Fibroblast of skin of abdomen (primary cell): ENCODE measurements at places on chromosomes 3 and 15.

- DNase-seq: no peak
Observed at GRCh38 chr15:96538491-96538890, 208.0 kb downstream of the NR2F2 start.

- DNase-seq: no peak
Observed at GRCh38 chr3:23574822-23575315, 230.9 kb upstream of the UBE2E1 start.

DNA sequence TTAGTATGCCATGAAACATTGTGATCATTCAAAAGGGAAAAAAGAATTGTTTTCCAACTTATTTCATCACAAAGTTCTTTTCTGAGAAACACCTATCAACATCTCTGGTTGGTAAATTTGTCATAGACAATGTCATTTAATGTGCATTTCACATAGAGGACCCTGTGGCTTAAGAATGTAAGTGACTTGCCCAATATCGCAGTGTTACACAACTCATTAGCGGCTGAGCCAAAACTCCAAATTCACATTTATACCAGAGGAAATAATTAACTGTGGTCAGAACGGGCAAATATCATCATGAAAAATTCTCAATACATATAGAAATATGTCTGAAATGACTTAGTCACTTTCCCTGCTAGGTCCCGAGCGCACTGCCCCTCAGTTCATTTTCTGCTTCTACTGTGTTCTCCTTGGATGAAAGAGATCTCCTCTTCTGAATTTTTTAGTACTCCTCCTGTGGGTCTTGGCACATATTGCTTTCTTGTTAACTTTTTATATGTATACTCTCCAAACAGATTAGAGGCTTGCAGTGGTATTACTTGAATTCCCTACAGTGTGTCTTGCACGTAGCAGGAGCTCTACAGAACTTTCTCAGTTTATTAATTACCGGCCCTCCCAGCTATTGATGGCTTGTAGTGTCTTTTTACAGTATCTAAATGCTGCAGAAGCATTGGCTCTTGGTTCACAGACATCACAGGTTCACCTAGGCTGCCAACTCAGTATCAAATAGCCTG, 33.1 kb downstream of the PTX3 start:
- no peak for DNase-seq

GRCh38 chr15:32918547-32918946, 200.7 kb downstream of the GREM1 start:
- DNase-seq: no peak

DNA sequence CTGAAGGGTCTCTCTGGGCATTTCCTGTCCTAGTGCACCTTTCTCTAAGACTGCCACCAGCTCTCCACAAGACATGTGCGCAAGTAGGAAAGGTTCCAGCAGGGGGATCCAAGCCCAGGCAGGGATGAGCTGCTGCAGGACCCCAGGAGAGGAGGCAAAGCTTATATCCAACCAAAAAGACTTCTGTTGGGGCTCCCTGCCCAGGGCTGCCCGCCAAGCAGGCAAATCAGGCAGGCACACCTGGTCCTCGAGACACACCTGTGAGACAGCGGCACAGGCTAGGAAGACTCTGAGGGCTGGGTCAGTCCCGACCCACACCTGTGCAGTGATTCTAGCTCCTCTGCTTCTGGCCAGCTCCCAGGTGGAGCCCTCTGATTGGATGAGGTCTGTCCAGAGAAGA, 80.6 kb downstream of the MYLK start:
- no peak for DNase-seq

DNA sequence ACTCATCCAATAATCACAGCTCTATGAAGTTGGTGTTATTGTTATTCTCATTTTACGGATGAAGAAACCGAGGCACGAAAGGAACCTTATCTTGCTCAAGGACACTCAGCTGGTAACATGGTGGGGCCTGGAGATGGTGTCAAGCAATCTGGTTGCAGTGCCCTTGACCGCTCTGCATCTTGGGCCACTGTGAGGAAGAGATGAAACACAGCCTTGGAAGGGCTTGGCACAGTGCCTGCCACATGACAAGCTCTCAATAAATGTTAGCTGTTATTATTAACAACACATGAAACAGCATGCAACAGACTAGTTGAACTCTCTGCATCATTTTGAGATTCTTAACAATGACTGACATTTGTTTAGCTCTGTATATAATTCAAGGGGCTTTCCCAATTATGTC, 10.1 kb upstream of the ITGA11 start:
- DNase-seq: peak; percentile 74

GRCh38 chr3:138383715-138384465, 35.5 kb downstream of the MRAS start:
- DNase-seq: no peak

DNA sequence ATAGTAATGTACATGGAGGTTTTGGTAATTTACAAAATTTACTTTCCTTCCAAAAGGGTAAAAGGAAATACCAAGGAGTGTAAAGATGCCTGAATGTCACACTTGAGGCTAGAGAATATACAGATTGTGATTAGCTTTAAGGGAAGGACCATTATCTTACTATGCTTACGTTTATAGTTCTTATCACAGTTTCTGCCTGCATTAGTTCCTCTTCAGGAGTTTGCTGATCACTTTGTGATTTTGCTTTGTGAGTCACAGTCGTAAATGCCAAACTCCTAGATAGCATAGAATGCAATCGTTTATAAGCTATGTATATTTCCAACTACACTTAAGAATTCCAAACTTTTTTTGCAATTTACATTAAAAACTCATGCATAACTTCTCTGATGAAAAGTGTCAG, 1034.6 kb downstream of the DIPK2A start:
- no peak for DNase-seq

DNA sequence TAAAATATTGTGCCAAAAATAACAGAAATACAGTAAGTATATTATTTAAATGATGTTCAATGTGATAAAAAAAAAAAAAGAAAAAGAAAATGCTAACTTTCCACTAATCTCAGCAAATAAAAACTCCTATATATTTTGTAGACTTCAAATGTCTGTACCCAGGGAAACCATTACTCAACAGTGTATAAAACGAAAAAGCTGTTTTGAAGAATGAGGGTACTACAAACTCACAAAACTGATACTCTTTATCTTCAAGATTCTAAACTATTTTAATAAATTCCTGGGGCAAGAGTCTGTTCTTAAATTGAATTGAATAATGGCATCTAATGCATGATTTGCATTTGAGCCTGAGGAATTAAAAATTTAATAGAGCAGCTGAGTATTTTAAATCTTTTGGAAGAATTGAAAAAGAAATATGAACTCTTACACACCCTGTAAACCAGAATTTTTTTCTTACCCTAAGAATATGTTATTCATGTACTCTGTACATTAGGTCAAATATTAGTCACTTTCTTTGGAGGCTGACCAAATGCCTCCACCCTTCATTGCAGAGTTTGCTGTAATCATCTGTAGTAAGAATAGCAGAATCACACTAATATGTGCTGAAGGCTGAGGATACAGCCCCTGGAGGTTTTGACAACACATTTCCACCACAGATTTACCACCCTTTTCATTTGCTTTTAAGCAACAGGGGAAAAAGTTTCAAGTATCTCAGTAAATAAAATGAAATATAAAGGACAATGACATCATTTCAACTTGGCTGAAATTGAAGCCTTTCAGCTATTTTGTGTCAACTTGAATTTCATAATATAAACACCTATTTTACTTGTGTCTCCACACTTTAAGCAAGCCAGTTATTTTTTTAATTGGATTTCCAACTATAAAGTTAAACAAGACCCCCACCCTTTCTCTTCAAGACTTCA, 79.7 kb downstream of the FBN1 start:
- peak; percentile 94 for DNase-seq

- peak; percentile 24 for DNase-seq
Observed at GRCh38 chr15:33226559-33227181, 32.2 kb upstream of the FMN1 start.

DNA sequence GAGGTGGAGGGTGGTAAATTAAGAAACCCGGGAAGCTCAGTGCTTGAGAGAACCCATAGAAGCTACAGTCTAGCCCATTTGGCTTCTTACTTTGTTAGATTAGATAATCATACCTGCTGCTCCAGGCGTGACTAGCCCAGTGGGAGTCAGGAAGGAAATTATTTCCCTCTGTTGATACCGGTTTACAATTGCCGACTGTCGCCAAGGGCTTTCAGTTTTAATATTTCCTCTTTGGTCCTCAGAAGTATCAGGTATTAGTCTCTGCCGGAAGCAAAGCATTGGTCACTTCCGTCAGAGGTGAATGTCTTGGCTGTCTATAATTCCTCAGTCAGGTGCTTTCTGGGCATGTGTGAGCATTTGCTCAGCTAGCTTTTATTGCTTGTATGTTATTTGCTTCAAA, 75.2 kb downstream of the LPP start:
- DNase-seq: no peak

GRCh38 chr15:75149867-75150709, 51.6 kb upstream of the C15orf39 start:
- peak; percentile 33 for DNase-seq

DNA sequence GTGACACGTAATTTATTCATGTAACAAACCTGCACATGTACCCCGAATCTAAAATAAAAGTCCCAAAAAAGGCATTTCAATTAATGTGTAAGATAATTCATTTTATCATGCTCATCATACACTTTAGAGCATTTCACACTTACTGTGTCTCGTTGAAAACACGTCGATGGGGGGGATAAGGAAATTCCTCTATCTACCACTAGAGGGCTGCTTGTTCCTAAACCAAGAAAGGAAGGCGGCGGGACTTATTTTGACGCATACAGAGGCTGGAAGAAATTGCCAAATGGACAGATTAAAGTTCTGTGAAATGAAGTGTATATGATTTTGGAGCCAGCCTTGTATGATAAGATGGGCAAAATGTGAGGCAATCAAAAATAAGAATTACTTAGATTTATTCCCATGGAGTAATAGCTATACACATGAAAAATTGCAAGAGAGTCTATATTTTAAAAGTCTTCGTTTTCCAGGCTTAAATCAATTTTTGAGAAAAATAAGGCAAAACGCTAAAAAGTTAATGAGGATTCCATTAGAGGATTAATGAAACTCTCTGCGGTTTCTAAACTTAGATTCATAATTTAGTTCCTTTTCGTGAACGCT, 346.8 kb downstream of the CNTN3 start:
- DNase-seq: peak; percentile 51

DNA sequence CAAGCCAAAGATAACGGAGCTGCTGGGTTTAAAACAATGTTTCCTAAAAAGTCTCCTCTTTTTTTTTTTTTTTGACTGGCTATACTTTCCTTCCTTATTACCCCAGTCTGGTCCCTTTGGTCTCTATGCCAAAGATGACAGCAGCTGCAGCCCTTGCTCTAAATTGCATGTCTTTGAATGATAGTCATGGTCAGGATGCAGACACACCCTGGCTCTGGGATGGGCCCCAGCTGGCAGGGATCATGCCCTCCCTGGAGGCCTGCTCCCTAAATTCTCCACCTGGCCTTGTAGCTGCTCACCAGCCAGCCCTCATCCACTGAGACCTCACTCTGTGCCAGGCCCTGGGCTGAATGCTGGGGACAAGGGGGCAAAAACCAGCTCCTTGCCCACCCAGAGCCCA, 95.8 kb downstream of the MESD start:
- no peak for DNase-seq

DNA sequence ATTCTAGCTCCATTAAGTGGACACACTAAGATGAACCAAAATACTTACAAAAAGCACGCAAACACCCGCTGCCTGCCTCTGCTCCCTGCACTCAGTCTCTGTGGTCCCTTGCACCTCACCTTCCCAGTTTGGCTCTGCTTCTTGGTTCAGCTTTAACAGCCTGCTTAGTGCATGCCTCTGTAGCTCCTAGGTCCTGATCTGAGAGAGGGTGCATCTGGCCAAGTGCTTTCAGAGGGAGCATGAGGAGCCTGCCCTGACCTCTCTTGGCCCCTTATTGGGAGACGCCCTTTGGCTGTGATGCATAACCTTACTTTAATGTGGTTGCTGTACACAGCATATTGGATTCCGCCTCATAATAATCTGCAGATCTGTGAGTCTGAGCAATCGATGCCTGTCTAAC, 21.2 kb upstream of the ATP10A start:
- no peak for DNase-seq

DNA sequence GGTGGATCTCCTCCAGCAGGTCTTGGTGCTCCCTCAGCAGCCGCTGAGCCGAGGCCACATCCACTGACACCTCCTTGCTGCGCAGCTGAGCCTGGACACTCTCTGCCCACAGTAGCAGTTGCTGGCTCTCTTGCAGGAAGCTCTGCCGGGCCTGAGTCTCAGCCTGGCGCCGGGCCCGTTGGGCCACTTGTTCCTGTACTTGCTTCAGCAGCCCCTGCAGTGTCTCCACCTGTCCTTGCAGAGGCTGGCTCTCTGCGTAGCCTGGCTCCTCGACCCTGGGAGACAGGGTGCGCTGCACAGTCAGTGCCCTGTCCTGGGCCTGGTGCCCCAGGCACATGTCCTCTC, 15.5 kb downstream of the SPTBN5 start:
- no peak for DNase-seq

DNA sequence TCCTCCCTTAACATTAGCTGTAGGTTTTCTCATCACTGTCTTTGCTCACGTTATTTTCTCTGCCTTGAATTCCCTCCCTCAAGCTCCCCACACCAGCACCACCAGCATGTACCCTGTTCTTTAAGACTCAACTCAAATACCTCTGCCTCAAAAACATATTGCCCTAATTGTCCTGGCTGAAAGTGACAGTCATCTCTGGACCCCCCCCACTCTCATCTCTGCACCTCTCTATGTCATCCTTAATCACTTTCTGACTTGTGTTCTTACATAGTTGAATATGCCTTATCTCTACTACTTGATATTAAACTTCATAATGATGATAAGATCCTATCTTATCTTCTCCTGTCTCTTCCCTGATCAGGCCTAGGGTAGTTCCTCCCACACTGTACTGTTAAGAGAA, 345.2 kb upstream of the TPRG1 start:
- DNase-seq: no peak

- no peak for DNase-seq
Observed at GRCh38 chr3:122690096-122690495, 9.5 kb downstream of the PARP14 start.

DNA sequence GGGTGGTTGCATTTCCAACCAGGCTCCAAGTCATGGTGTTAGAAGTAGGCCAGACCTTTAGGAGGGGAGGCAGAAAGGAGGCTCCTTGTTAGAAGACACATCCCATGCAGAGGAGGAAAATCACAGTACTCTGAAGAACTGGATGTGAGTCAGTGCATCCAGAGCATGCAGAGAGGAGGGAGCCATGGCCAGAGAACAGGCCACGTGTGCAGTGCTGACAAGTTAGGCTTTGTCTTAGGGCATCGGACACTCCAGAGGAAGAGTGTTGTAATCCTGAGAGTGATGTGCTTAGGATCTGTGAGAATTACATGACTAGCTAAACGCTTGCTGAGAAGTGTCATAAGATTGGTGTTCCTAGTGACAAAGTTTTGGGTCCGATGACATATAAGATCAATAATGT, 456.5 kb upstream of the THRB start:
- DNase-seq: no peak

GRCh38 chr3:107524841-107525643, 2.3 kb downstream of the BBX start:
- DNase-seq: peak; percentile 35

GRCh38 chr15:90471769-90472168, 58.0 kb upstream of the CRTC3 start:
- DNase-seq: no peak
